ENCODE measurements at places on chromosomes 2 and 18.

DNA sequence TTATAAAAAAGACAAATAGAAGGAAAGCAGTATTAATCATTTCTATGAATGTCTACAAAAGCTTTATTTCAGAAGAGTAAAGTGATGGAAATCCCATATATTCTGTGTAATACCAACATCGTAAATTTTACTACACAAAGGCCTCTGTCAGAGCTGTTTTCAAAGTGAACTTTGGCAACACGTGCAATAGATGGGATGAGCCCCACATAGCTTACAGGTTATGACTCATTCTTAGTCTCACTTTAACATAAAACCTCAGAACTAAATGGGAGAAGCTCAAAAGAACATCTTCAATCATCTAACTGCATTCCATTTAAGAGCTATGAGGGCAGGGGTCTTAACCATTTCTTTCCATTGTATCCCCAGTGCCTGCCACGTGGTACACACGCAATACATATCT, 11.5 kb downstream of the VPS4B start:
- DNase-seq, result no peak

DNA sequence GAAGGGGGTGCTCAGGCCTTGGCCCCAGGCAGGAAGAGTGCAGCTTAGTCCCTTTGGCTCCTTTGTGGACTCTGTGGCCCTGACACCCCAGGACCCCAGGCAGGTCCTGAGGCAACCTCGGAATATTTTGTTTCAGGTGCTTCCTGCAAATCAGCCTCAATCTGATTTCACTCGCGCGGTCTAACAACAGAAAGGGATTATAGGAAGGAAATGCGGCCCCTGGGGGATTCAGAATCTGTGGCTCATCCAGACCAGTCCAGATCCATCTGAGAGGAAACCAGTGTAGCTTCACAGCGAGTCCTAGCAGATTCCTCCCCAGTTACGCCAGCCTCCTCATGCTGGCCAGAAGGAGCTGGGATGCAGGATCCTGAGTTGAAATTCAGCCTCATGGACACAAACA, 59.5 kb upstream of the YWHAQ start:
- DNase-seq, result no peak

DNA sequence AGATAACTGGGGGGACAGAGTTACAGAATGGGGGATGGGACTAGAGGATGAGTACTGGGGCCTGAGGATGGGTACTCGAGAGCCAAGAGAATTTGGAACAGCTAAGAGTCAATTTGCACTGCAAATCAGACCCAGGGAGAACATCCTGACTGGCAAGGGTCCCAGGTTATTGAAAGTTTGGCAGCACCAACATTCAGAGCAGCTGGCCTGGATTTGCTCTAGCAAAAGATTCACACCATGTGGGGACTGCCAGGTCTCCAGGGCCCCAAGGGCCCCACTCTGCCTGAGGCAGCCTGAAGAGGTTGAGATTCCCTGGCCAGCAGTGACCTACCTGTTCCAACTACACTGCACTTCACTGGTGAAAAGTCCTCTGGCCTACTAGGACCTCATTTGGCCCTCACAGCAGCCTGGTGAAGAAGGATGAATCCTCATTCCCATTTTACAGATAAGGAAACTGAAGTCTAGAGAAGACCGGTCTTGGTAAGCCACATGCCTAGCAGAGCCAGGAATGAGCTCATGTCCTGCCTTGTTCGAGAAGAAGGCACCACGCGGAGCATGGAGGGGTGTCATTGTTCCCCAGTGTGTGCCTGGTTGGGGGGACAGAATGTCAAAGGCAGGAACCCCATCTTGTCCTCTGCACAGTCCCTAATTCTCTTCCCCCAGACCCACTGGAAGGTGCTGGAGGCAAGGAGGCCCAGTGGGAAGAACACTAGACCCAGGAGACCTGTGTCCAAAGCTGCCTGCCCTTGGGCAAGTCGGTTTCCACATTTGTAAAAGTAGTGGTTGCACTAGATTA, 258.6 kb downstream of the TNS1 start:
- DNase-seq, result no peak

DNA sequence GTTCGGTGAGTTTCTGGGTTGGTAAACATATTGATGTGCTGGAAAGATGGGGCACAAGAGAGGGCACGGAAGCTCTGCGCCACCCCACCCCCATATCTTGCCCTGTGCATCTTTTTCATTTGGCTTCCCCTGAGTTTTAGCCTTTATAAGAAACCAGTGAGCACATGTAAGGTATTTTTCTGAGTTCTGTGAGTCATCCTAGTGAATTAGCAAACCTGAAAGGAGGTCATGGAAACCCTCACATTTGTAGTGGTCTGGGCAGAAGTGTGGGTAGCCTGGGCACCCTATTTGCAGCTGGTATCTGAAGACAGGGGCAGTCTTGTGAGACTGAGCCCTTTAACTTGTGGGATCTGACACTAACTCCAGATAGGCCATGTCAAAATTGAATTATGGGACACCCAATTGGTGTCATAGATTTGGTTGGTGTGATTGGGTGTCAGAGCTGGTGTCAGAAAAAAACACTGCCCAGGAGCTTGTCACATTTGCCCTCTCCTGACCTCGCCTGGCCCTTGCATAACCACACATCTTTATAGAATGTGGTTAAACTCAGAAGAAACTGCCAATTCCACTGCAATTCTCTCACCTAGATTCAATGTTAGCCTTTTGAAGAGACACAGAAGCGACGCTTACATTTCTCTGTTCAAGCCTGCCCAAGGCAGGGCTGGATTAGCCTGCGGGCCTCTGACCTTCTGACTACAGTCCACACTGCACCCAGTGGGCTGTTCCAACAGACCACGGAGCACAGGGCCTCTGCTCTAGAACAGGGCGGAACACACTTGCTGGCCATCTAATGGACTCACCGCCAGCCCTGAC, 12.0 kb upstream of the GALM start:
- no peak for DNase-seq

GRCh38 chr2:235445116-235445515, 48.7 kb upstream of the AGAP1 start:
- DNase-seq, result no peak

DNA sequence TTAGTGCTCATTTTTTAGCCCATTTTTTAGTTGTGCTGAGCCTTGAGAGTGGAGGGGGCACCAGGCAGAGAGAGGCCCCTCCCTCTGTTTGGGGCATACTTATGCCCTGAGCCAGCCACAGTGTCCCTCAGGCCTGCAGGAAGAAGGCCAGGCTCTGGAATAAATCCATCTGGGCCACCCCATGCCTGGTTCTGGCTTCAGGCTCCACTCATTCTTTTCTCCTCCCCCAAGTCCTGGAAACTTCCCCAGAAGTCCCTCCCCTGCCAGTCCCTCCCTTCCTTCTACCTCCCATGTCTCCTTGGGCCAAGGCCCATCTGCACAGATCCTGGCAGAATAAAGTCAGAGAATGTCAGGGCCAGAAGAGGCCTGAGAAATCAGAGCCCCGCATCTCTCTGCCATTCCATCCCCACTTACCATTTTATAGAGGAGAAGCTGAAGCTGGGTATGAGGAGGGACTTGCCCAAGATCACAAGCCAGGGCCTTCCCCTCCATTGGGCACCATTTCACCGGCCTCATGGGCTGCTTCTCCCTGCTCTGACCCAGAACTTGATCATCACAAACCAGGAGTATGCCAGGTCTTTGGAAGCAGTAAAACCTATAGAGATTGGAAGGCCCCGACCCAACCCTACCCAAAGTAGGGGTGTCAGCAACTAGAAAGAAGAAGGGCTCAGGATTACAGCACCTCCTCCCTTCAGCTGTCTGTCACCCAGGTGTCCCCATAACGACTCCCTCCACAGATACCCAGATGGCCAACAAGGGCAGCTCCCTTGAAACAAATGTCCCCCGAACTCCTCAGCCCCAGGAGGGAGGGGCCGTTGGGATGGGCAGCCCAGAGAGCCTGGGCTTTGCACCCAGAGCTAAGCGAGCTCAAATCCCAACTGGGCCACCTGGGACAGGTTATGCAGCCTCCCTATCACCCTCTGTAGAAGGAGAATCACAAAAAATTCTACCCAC, 108.4 kb downstream of the POLR1A start:
- no peak for DNase-seq

DNA sequence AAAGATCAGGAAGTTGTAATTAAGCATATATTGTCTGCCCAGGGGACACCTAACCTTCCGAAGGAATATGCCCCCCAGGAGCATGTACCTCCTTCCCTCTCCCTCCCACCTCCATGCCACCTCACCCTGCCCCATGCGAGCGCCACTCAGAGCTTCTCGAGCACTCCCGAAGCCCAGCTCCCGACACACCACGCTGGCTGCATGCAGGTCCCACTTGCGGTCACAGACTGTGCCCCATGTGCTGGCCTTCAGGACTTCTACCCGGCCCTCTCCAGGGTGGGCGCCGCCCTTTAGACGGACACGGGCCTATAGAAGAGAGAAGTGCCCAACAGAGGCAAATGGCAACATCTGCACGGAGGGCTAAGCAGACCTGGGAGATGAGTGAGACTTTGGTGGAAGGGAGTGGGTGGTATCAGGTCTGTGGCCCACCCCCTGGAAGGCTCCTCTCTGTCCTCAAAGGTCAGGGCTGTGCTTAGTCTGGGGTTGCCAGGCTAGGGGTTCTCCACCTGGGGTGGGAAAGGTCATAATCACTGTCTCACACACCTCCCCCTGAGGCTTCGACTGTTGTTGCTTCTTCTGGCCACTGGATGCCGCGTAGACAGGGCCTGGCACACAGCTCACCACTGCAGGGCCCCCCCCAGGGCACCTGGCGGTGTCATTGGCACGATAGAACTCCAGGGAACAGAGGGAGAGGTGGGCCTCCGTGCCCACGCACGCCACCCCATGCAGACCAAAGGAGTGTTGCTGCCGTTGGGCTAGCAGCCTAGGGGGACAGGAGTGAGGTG, 6.6 kb downstream of the HTRA2 start:
- DNase-seq, result no peak

GRCh38 chr18:27585602-27586173, 400.6 kb upstream of the CHST9 start:
- no peak for DNase-seq

GRCh38 chr18:62045316-62045715, 141.5 kb downstream of the PIGN start:
- DNase-seq, result no peak

DNA sequence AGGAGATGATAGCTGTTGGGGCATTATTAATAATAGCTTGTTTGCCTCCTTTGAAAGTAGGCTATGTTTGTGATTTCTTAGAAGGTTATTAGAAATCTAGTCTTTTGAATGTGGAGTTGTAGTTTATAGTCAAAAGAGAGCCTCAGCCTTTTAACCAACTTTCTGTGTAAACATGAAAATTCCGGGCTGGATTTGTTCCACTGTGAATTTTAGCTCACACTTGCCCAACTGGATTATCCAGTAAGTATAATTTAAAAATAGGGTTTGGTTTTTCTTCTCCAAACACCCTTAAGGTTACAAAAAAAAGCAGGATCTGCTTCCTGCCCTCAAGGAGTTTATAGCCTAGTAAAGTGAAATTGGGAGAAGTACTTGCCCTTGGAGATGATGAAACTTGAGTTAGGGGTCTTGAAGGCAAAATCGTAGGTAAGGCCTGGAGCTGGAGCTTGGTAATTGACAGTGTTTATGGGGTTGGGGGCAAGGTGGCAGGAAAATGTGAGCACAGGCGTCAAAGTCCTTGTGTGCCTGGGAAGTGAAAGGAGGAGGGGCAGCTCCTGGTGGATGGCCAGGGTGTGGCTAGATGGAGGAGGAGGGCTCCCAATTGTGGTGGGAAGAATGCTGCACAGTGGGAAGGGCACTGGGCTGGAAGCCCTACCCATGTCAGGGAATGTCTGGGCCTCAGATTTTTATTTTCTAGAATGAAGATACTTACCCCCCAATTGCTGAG, 21.3 kb downstream of the ITGA6 start:
- DNase-seq, result no peak

GRCh38 chr2:33518929-33519328, 42.5 kb downstream of the RASGRP3 start:
- no peak for DNase-seq

- no peak for DNase-seq
These were observed 4.9 kb downstream of the SMAD7 start for GRCh38 chr18:48945953-48946217.

- DNase-seq, result peak; percentile 15
These were observed 1.7 kb downstream of the INPP5D start for GRCh38 chr2:233061591-233062450.

DNA sequence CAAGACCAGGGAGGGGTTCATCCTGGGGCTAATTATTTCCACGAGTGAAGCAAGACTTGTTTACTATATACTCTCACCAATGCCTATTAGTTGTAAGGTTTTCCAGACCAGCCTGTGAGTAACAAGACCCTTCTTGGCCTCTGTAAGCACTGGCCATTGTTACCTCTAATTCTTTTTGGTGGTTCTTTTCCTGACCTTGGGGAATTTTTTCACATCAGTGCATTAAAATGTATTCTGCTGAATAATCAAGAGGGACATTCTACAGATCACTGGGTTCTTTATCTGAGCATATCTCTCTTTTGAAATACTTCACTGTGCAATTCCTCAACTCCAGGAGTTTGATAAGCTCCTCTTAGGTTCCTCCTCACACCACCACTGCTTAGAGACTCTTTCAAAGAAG, 909.9 kb upstream of the ACVR2A start:
- DNase-seq, result no peak

GRCh38 chr2:9758741-9759140, 84.5 kb upstream of the TAF1B start:
- no peak for DNase-seq

DNA sequence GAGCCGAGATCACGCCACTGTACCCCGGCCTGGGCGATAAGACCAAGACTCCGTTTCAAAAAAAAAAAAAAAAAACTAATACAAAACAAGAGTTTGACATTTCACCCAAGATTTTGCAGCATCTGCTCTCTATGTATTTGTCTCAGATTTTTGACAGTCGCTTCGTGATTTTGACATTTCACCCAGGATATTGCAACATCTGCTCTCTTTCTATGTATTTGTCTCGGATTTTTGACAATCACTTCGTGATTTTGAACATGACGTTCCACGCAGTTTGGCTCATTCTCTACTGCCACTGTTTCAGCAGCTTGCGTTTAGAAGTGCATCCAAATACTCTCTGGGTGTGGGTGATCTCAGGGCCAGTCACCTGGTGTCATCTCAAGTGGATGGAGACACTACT, 108.5 kb downstream of the CABLES1 start:
- no peak for DNase-seq

DNA sequence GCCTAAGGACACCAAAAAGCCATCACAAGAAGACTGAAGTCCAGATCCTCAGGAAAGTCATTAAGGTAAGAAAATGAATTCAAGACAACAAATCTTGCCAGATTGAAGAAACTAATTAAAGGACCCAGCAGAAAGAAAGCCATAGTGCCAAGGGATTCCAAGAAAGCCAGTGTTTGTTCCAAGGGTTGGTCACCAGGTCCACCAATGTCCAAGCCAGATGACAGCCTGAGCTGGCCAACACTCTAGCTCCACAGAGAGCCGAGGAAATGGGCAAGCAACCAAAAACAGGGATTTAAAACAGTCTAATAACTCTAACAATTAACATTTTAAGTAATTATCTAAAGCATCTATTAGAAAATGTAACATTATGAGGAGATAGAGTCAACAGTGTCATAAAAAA, 49.2 kb downstream of the DNER start:
- no peak for DNase-seq
